ENCODE measurements at places on chromosomes 7 and 10.

DNA sequence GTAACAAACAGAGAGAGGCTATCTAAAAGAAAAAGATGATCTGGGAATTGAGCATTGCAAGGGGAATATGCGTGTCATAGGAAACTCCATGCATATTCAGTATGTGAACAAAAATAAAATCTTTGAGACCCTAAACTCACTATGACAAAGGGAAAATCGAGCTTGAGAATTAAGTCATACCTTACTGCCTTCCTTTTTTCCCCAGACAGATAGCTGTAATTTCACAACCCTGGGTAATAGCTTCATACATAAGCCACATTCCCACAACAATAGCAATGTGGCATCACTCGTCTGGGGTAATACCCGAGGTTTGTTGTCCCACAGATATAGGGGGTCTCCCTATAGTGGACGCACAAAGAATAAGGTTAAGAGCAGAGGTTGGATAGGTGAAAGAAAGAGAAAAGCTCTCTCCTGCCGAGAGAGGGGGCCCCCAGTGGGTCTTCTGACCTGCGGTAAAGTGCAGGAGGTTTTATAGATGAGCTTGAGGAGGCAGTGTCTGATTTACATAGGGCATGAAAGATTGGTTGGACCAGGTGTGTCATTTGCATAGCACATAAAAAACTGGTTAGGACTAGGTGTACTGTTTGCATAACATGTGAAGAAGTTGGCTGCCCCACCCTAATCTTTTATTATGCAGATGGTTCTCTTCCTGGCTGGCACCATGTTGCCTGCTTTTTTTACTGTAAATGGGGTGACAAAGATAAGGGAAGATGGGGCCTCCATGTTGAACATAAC, 11.6 kb downstream of the CYP3A43 start:
- DNase-seq, result no peak

DNA sequence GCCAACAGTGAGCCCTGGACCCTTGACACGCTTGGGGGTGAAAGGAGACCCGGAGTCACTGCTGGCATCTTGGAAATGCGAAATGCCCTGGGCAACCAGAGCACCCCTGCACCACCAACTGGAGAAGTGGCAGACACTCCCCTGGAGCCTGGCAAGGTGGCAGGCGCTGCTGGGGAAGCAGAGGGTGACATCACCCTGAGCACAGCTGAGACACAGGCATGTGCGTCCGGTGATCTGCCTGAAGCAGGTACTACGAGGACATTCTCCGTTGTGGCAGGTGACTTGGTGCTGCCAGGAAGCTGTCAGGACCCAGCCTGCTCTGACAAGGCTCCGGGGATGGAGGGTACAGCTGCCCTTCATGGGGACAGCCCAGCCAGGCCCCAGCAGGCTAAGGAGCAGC, 98.5 kb downstream of the TACC2 start:
- DNase-seq, result no peak

GRCh38 chr10:21138769-21139340, 241.7 kb upstream of the NEBL start:
- no peak for DNase-seq

GRCh38 chr10:43001427-43001795, 75.5 kb upstream of the RET start:
- DNase-seq, result no peak

- DNase-seq, result no peak
These were observed 746.9 kb downstream of the SORCS3 start for GRCh38 chr10:105387971-105388370.

DNA sequence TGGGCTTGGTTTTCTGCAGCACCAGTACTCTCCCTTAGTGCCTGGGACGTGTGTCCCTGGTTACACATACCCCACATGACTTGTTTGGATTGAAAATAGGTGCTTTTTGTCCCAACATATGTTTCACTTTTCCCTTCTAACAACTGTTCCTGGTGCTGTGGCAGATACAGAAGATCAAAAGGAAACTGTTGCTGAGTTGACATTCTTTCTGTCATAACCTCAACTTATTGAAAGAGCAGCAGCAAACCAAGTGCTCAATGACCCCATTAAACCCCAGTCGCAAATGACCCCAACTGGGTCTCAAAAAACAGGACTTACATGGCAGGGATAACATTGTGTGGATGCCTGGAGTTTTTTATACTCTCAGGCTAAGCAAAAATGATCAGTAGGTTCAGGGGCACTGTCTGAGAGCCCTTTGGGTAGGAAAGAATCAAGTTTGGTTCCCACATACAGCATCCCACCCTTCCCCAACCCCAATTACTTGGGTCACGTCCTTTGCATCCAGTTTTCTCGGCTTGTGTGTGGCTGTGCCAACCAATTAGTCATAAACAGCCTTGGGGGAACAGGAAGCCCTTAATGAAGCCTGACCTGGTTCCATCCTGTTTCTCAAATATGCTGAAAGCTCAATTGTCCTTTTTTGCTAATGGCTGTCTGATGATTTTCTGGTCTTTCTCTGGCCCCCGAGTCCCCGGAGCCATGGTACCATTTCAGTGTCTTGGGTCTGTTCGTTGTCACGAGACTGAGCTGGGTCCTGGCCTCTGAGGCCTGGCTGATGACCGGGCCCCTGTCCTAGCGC, 4.9 kb downstream of the HKDC1 start:
- no peak for DNase-seq

DNA sequence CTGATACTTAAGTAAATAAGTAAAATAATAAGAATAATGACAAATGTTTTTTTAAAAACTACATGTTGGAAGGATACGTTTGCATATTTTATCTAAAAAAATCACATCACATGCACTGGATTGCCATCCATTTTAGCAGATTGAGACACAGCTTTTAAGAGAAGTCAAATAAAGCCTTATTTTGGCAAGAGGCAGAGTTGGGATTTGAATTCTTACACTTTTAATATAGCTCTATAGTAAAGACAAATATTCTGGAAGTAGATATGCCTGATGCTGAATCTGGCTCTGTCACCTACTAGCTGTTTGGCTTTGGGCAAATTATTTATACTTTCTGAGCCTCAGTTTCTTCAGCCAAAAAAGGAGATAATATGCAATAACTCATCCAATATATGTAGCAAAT, 386.4 kb downstream of the ETV1 start:
- DNase-seq, result no peak

- DNase-seq, result no peak
These were observed 176.1 kb upstream of the KLF14 start for GRCh38 chr7:130909881-130910672.

DNA sequence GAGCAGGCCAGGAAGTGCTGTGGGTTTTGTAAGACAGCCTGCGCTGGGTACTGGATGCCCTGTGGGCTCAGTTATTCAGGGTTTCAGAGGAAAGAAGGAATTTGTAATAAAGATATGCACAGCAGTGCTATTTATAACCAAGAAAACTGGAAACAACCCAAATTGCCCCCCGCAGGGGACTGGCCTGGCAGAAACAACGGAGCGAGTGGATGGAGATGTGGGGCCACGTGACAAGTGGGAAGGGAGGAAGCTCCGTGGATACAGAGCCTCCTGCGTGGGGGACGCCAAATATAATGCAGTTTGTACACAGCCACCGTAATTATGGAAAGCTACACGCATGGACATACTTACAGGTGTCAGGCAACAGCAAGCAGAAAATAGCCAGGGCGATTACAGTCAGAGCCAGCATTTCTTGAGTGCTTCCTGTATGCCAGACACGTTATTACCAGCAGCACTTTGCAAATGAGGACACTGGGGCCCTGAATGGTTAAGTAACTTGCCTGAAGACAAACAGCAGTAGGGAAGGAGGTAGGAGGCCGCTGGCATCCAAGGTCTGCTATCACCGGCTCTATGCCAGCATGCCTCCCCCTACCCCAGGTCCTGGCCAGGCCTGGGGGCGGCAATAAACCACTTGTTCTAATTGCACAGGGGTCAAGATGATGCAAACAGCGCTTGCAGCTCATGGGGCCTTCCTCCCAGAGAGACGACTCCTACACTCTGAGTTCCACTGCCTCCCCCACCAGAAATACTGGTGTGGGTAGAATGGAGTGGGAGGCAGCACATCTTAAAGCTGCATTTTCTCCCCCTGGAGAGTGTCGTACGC, 8.7 kb upstream of the CAMK2B start:
- no peak for DNase-seq

GRCh38 chr7:90166153-90166552, 11.9 kb downstream of the STEAP1 start:
- no peak for DNase-seq

DNA sequence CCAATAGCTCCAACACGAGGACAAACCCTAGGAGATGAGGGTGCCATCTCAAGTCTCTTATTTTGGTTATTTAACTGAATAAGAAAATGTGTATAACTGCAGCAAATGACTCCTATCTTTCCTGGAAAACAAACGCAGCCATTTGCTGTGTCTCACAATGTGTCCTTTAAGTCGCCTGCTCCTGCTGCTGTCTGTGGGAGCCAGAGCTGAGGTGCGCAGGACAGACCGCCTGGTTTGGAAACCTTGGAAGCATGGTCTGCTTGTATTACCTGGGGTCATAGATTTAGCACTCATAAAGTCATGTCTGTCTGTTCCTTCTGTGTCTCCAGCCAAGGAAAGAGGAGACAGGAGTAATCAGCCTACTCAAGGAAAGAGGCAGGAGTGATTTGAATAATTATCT, 760.2 kb downstream of the GRID1 start:
- no peak for DNase-seq

- DNase-seq, result no peak
These were observed 219.5 kb upstream of the AOAH start for GRCh38 chr7:36943591-36944435.

DNA sequence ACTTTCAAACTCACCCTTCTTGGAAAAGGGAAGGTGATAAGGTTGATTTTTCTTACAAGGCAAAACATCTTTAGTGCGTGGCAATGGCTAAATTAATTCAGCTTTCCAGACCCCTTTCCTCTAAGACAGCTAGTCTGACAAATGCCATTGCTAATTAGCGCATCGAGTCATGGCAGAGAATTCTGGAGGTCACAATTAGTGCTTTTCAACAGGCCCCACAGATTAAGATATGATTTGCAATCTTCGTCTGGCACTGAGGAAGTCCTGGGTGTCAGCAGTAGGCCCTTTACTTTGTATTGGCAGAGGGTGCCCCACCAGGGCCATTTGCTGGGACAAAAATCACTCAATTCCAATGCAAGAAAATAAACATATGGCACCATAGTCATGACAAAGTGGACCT, 189.2 kb upstream of the AGK start:
- DNase-seq, result no peak

DNA sequence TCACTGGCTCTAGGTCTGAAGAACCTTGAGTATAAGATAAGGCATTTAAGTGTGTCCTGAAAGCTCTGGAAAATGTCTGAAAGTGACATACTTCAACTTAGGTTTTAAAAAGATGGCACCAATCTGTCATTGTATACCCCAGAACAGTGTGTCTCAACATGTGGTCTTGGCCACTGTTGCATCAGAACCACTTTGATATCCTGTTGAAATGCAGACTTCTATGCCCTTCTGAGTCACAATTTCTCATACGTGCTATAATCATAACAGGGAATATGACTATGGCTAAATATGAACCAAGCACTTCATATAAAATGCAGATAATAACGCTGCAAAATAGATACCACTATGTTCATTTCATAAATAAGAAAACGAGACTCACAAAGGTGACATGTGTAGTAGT, 38.0 kb upstream of the GPAM start:
- no peak for DNase-seq
